Activated CD4-positive, alpha-beta memory T cell treated with anti-CD3 and anti-CD28 coated beads, Interleukin-2, amount 10 ng/mL, durations not matched to agents 7 days and 5 days (primary cell): ENCODE measurements at places on chromosomes 4 and X. TPM values are rescaled to one million over a fixed set of nuclear protein-coding genes. Genes with fewer than 3 reads are reported as not detected.

GRCh38 chr4:180084561-180084960 lies 2158.6 kb upstream of the TENM3 start:
- no peak for DNase-seq
- no peaks in the 10 kb centered on the region for H3K27me3 ChIP-seq
- no peaks in the 10 kb centered on the region for H3K4me1 ChIP-seq
- no peak overlapping the region for H3K27ac ChIP-seq
- no peaks in the 10 kb centered on the region for H3K36me3 ChIP-seq
- no peak overlapping the region for H3K4me3 ChIP-seq

GRCh38 chr4:3826247-3827172 lies 60.3 kb downstream of the ADRA2C start:
- DNase-seq: no peak
- no peak overlapping the region for H3K4me3 ChIP-seq
- no peaks in the 10 kb centered on the region for H3K4me1 ChIP-seq
- H3K36me3 ChIP-seq: no peaks in the 10 kb centered on the region
- H3K27ac ChIP-seq: no peak overlapping the region

GRCh38 chr4:6408263-6408662 lies 64.2 kb downstream of the PPP2R2C start:
- peaks cover 29% of the 10 kb centered on the region for H3K27me3 ChIP-seq
- H3K4me3 ChIP-seq: no peak overlapping the region
- DNase-seq: no peak
- H3K36me3 ChIP-seq: no peaks in the 10 kb centered on the region
- H3K27ac ChIP-seq: no peak overlapping the region

SPANXA1 gene
- not detected for total RNA-seq
